ENCODE measurements at places on chromosomes 7 and 10.

- peaks cover 39% of the 10 kb centered on the region for H3K27me3 ChIP-seq
- no peak overlapping the region for H3K4me3 ChIP-seq
- H3K4me1 ChIP-seq, result no peaks in the 10 kb centered on the region
- no peak for DNase-seq
- no peaks in the 10 kb centered on the region for H3K36me3 ChIP-seq
- H3K27ac ChIP-seq, result no peak overlapping the region
Observed at GRCh38 chr10:113585949-113586348, 33.1 kb downstream of the HABP2 start.

- no peak overlapping the region for H3K4me3 ChIP-seq
- no peak overlapping the region for H3K27ac ChIP-seq
- H3K36me3 ChIP-seq, result no peaks in the 10 kb centered on the region
Observed at GRCh38 chr7:78254726-78255055, 456.1 kb downstream of the PHTF2 start.

- no peak for DNase-seq
- no peak overlapping the region for H3K4me3 ChIP-seq
- peaks cover 54% of the 10 kb centered on the region for H3K27me3 ChIP-seq
- H3K4me1 ChIP-seq, result no peaks in the 10 kb centered on the region
- no peak overlapping the region for H3K27ac ChIP-seq
Observed at GRCh38 chr10:116772909-116773705, 30.7 kb upstream of the HSPA12A start.

DNA sequence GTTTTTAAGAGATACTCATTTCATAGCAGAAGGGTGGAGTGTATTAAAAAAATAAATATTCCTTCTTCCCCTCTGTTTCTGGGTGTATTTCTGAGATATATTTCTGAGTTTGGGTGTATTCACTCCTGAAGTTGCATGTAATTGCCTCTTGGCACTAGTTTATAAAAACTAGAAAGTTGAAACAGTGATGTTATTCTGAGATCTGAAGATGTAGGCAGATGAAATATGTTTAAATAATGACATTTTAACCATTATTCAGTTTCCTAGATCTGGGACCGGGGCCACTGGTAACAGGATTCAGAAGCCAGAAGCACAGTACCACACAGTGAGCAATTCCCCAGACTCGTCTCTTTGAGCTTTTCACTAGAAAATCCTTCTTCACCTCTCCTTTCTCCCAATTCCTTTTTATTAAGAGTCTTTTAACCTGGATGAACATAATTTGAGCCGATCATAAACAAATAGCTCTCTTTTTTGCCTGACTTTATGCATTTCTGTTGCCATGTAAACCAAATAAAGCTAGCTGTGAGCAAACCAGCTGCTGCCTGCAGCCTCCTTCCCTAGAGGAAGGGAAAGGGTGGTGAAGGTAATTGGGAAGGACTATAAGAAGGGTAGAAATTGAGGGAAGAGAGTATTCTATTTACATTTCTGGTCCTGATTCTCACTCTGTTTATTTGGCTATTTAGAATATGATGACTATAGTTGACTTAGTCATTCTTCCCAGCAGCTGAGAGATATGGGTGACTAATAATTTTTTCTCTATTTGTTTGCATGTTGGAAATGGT lies 101.8 kb upstream of the STRIP2 start:
- no peaks in the 10 kb centered on the region for H3K27me3 ChIP-seq
- no peaks in the 10 kb centered on the region for H3K4me1 ChIP-seq
- H3K4me3 ChIP-seq, result no peak overlapping the region

GRCh38 chr7:45990276-45990675 lies 69.2 kb upstream of the IGFBP3 start:
- no peak for DNase-seq
- no peaks in the 10 kb centered on the region for H3K4me1 ChIP-seq
- peaks cover 3% of the 10 kb centered on the region for H3K36me3 ChIP-seq
- H3K27ac ChIP-seq, result no peak overlapping the region

DNA sequence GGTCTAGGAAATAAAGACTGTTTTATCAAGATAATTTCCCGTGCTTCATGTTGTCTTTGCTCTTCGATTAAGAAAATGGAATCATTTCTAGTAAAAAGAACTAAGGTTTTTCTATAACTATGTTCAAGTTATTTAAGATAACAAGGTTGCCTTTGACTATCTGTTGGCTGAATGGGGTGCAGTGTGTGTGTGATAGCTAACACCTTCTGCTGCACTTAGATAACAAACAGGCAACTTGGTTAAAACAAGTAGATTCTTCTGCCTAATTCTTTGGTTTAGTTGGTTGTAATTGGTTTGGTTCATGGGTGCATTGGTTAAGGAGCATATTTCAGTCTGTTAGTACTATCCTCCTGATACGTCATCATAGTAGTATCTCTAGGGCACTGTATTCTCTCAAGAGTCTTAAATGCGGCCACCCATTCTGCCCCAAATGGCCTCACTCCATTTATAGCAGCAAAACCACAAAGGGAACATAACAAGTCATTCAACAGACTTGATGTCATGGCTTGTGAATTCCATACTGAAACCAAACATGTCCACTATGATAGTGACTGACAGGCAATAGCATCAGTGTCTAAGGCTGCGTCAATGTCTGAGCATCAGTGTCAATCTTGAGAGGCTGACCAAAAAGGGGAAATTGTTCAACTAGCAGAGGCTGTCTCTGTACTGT lies 55.7 kb downstream of the CCDC3 start:
- H3K27me3 ChIP-seq, result peaks cover 17% of the 10 kb centered on the region

DNA sequence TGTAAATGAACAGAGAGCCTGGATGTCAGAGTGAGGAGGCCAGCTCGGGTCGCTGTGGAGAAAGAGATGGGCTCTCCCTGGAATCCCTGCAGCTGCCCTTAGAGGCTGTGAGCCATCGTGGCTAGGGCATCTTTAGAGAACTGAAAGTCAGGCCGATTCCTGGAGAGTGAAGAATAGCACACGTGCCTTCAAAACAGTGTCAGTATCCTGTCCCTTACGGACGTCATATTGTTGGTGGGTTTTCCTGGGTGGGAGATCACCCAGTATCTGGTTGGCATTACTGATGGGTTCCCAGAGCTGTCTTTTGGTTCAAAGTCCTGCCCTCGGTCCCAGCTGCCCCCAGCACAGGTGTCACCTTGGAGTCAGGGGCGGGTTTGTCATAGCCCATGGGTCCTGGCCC lies 25.3 kb downstream of the IKZF1 start:
- H3K4me1 ChIP-seq, result peaks cover 51% of the 10 kb centered on the region
- H3K4me3 ChIP-seq, result peak overlapping the region; percentile 68
- DNase-seq, result no peak
- peak overlapping the region; percentile 97 for H3K27ac ChIP-seq
- H3K27me3 ChIP-seq, result no peaks in the 10 kb centered on the region
- peaks cover 60% of the 10 kb centered on the region for H3K36me3 ChIP-seq

DNA sequence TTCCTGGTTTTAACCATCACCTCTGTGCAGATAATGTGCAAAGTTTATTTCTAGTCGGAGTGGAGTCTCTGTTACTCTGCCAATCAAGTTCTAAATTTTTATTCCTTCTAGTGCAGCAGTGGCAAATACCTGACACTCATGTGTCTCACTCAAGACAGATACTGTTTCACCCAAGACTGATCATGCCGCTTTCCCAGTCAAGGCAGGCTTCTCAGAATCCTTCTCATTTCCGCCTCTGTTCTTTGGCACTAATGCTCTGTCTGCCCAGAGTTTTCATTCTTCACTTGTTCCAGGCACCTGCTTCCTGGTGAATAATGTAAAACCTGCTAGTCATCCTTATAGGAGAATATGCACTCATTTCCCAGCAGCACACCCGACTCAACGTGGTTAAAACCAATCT lies 24.7 kb downstream of the MET start:
- no peak for DNase-seq
- no peaks in the 10 kb centered on the region for H3K36me3 ChIP-seq
- H3K27me3 ChIP-seq, result peaks cover 24% of the 10 kb centered on the region
- no peak overlapping the region for H3K27ac ChIP-seq

DNA sequence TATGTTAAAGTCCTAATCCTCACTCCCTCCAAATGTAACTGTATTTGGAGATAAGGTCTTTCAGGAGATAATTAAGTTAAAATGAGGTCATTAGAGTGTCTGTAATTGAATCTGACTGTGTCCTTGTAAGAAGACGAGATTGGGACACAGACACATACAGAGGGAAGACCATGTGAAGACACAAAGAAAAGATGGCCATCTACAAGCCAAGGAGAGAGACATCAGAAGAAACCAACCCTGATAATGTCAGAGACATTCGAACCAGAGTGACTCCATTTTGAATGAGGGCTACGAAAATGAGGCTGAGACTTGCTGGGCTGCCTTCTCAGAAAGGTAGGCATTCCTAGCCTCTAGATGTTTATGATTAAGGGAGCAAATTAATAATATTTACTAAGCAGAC lies 542 bp upstream of the SAMD9L start:
- DNase-seq, result no peak
- H3K27me3 ChIP-seq, result no peaks in the 10 kb centered on the region
- peak overlapping the region; percentile 99 for H3K27ac ChIP-seq
- H3K36me3 ChIP-seq, result peaks cover 7% of the 10 kb centered on the region
- peaks cover 31% of the 10 kb centered on the region for H3K4me1 ChIP-seq
- H3K4me3 ChIP-seq, result peak overlapping the region; percentile 85

- H3K4me1 ChIP-seq, result peaks cover 38% of the 10 kb centered on the region
- H3K36me3 ChIP-seq, result peaks cover 8% of the 10 kb centered on the region
- peak overlapping the region; percentile 82 for H3K27ac ChIP-seq
- DNase-seq, result no peak
- peak overlapping the region; percentile 88 for H3K4me3 ChIP-seq
Observed at GRCh38 chr7:818031-818699, 14.1 kb upstream of the SUN1 start.

- H3K27ac ChIP-seq, result no peak overlapping the region
- no peaks in the 10 kb centered on the region for H3K4me1 ChIP-seq
- H3K27me3 ChIP-seq, result peaks cover 45% of the 10 kb centered on the region
- DNase-seq, result no peak
Observed at GRCh38 chr10:48590945-48591344, 13.9 kb downstream of the ARHGAP22 start.

DNA sequence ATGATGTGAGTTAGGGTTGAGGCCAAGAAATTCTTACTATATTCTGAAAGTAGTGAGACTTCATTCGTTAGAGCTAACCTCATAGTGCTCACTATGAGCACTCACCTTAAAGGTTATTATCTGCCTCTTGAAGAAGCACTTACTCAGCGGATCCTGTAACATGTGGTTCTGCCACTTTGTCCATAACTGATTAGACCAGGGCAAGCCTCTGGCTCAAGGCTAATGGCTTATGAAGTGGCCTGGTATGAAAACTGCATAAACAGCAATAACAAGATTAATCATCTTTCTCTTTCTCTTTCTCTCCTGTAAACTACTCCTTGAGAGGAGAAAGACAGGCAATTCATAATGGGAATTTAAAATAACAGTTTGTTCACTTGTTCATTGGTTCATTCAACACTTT lies 82.8 kb downstream of the MAPK8 start:
- peaks cover 2% of the 10 kb centered on the region for H3K36me3 ChIP-seq
- H3K27ac ChIP-seq, result no peak overlapping the region
- peaks cover 46% of the 10 kb centered on the region for H3K4me1 ChIP-seq
- no peaks in the 10 kb centered on the region for H3K27me3 ChIP-seq
- DNase-seq, result no peak

- H3K4me3 ChIP-seq, result peak overlapping the region; percentile 87
- no peaks in the 10 kb centered on the region for H3K27me3 ChIP-seq
- H3K27ac ChIP-seq, result peak overlapping the region; percentile 92
- H3K36me3 ChIP-seq, result peaks cover 30% of the 10 kb centered on the region
- DNase-seq, result no peak
Observed at GRCh38 chr7:148962823-148963582, 65.3 kb downstream of the PDIA4 start.
